ENCODE measurements at places on chromosomes 3 and 15.
A peak's percentile ranks its signal among the peaks of the same experiment; 100 is the strongest.

- DNase-seq: no peak
These were observed 11.0 kb downstream of the ISL2 start for GRCh38 chr15:76347482-76348055.

GRCh38 chr3:171586274-171586673 lies 126.1 kb upstream of the TNIK start:
- DNase-seq: no peak

- DNase-seq: no peak
These were observed 67.8 kb downstream of the GPR176 start for GRCh38 chr15:39852250-39852649.

- DNase-seq: no peak
These were observed 41.9 kb downstream of the NIPA2 start for GRCh38 chr15:22880068-22880980.

DNA sequence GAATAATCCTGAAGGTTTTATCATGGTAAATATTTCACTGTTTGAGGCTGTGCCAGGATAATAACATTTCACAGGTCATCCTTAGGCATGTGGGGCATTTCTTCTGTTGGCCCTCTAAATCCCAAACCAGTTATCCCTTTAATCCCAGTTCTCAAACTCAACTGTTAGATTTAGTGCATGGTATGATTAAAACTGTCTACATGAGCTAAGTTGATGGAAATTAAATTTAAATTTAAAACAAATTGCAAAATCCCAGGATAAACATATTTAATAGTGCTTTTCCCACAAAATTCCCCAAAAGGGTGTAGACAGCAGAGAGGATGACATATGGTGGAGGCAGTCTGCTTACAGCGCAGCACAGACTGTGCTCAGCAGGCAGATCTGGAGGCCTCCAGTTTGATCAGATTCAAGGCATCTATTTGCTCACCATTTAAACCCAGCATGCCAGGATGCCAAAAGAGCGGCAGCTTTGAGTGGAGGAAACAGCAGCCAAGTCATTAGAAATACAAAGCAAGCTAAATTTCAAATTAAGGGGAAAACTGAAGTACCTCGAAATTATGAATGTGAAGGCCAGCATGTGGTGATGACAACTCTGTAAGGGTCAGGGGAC lies 325.8 kb downstream of the KCNH8 start:
- no peak for DNase-seq

DNA sequence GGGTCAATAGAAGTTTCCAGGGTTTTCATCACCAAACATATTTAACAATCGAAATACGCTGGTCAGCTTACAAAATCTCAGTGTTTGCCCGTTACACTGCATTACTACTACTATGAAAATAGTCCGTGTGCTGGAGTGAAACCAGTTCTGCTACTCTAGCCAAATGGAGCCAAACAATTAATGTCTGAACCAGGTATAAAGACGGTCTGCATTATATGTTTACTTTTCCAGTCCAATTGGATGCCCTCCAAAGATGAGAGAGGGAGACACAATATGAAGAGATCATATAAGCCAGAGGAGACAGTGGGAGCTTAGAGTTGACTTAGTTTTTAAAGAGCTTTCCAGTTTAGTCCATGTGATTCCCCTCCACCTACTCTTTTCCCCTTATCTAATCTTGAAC lies 6.3 kb upstream of the DUT start:
- no peak for DNase-seq

DNA sequence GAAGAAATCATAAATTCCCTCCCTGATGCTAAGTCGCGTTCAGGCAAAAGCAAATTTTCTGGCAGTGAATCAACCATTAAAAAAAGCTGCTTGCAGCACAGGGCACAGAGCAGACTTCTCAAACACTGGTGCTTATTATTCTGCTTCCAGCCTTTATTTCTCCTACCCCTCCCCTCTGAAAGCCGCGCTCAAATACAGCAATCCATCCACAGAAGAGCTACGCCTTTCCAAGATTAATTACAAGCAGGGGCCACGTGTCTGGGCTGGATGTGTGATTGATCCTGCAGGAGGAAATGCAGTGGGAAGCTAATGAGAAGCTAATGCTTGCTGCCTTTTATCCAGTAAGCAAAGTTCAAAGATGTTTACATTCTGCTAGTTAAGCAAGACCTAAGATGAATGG lies 134.9 kb upstream of the TOPAZ1 start:
- no peak for DNase-seq

GRCh38 chr15:36960179-36960946 lies 140.0 kb downstream of the MEIS2 start:
- DNase-seq: no peak

GRCh38 chr15:33500432-33501195 lies 189.8 kb downstream of the RYR3 start:
- no peak for DNase-seq

DNA sequence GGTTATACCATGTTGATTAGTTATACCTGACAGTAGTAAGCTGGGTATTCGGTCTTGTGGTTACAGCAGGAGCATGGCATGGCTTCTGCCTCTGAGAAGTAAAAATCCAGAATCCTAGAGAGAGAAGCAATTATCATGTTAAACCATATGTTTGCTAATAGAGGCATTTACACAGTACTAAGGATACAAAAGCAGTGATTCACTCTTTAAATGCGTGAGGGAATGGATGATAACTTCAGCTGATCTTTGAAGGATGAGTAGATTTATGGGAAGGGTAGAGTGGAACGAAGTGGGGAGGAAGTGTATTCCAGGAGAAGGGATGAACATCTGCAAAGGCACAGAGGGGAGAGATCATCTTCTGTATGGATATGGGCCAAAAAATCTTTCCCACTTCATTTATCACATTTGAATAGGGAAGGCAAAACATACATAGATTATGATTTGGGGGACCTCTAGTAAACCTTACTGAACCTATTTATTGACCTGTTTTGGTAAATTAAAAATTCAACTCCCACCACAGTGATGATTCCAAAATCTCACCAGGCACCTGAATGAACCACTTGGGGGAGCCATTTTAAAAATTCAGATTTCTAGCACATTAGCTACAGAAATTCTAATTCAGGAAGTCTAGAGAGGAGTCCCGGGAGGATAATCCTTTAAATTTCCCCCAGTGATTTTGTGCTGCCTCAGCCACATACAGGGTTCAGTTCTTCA lies 35.1 kb downstream of the IGSF10 start:
- DNase-seq: peak; percentile 10

DNA sequence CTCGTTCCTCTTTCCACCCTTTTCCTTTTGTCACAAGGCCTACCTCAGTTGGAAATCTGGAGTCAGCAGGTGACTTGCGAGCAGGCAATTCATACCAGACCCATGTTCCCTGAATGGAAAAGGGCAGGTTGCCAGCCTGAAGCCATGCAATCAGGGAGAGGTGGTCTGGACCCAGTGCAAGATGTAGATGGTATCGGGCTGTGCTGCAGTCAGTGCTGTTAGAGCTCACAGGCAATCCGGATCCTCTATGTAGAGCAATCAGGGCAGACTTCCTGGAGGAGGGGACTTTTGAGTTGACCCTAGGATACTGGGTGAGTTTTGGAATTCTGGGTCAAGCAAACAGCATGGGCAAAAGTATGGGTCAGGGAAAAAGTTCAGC lies 18.9 kb downstream of the LOXL1 start:
- no peak for DNase-seq

DNA sequence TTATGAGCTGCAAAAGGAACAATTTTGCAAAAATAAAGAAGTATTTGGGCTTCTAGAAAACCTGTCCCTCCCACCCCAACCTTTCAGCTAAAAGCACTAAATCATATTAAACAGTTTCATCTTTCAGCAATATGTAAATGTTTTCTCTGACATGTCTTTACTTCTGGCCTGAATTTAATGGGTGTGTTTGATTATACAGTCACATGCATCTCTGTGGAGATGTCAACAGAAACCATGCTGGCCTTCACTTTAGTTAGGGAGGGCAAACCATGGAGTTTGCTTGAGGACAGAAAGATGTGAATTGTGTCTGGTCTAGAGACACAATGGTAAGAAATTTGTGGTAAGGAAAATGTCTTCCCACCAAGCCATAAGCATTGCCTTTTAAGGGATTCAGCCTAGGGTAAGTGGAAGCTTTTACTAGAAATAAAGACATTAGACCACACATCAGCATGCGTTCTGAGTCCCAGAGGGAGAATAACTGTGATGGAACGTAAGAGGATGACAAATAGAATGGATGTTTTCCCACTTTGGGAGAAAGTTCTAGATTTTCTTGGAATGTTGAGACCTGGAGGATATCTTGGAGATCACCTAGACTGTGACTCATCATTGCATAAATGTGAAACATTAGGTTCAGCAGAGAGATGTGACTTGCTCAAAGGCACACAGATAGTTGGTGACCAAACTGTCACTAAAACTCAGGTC lies 68.9 kb downstream of the ST8SIA2 start:
- DNase-seq: no peak

- DNase-seq: no peak
These were observed 26.8 kb downstream of the LRTM1 start for GRCh38 chr3:54900838-54901591.

DNA sequence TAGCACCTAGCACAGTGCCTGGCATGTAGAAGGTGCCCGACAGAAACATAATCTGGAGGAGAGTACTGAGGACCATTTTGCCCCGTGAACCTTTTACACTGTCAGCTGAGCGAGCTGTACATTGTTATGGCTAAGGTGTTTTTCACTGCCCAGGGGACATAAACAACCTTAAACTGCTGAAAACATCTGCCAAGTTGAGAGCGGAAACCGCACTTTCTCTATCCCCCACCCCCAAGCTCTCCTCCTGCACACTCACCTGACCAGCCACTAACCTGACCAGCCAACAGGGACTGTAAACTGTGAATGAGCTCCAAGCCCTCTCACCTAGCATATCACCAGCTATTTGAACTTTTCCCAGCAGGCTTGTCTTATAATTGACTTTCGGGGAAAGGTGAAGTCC lies 17.6 kb downstream of the RAB43 start:
- no peak for DNase-seq

- no peak for DNase-seq
These were observed 178.8 kb downstream of the POTEB3 start for GRCh38 chr15:21261396-21261964.

DNA sequence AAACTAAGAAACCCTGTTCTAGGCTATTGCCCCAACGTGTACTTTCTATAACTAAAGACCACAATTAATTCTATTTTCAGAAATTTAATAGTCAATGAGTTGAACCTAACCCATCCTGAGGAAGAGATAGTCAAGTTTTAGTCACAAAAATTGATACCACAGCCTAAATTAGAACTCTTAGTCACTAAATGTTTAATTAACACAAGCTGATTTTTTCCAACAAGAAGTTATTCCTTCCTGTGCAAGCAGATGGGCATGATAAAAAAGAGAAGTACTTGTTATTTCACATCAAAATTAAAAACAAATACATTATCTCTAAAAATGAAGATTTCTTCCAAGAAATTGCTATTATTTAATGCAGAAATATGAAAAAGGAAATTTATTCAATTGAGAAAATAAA lies 38.4 kb upstream of the TERB2 start:
- no peak for DNase-seq

DNA sequence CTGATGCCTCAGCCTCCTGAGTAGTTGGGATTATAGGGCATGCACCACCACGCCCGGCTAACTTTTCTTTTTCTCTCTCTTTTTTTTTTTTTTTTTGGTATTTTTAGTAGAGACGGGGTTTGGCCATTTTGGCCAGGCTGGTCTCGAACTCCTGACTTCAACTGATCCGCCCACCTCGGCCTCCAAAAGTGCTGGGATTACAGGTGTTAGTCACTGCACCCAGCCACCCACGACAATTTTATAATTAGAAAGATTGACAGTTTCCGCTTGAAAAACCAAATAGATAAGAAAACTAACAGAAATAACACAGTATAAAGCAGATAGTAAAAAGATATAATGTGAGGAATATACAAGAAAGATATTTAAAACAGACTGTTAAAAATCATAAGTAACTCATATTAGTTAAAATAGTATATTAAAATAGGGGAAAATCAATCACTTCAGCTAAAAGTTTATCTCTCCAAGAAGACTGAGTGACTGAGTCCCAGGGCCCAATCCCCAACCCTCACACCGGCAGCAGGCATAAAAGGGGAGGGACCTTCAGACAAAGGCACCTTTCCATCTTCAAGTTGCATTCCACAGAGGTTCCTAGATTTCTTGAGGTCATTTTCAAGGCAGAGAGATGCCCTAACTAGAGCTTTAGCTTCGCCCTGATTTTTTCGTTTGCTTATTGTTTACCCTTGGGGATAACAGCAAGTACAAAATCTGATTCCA lies 1.4 kb upstream of the WHAMM start:
- peak; percentile 44 for DNase-seq

DNA sequence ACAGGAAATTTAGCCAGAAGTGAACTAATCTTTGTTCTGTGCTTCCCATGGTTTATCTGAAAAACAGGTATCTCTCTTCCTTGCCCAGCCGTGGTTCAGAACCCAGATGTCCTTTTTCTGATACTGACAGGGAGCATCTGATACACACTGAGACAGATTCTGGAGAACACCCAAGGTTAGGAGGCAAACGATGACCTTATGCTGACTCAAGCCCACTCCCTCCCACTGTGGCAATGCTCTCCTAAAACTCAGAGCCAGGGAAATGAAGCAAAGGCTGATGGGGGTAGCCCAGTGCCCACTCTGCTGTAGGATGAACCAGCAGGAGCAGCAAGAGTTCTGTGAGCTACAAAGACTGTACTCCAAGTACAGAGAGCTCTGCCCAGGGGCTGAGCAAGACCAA lies 225.1 kb downstream of the NTRK3 start:
- no peak for DNase-seq

- no peak for DNase-seq
These were observed 7.4 kb upstream of the RIOX2 start for GRCh38 chr3:97979610-97980009.

DNA sequence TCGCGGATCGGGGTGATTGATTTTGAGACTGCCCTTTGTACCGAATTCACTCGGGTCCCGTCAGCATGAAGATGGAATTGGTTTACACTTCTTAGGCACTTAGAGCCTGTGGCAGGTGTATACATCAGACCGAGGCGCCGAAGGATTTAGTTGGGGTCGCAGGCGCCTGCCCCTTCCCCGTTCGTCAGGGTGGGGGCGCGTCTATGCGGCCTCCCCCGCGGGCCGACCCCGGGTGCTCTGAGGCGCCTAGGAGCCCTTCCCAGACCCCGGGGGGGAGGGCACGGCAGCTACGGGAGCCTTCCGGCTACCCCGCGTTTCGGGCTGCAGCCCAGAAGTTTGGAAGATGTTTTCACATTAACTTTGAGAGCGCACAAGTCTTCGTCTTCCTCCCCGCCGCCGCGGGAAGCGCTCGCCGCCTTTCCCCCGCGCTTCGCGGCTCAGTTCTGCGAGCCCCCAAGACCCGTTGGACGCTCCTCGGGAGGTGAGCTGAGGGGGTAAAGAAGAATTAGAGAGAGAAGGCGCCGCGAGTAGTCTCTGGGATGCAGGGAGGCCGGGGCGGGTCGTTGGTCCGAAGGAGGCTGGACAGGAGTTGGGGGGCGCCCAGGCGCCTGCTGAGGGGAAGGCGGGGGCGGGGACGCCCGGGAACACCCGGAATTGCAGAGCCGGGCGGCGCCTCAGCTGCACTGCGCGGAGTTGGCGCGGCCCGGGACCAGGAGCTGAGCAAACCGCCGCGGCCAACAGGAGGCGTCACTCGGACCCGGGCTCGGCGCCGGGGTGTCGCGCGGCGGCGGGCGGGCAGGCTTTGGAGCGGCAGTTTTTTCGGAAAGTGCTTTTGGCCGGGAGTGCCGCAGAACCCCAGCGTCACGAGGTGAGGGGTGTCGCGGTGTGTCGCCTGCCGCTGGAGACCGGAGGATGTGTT lies 780 bp downstream of the TIPARP start:
- DNase-seq: peak; percentile 55
